ENCODE measurements at places on chromosomes 5 and 9.

GRCh38 chr5:65307088-65307487 is 174.6 kb downstream of the ADAMTS6 start:
- no peak for DNase-seq

DNA sequence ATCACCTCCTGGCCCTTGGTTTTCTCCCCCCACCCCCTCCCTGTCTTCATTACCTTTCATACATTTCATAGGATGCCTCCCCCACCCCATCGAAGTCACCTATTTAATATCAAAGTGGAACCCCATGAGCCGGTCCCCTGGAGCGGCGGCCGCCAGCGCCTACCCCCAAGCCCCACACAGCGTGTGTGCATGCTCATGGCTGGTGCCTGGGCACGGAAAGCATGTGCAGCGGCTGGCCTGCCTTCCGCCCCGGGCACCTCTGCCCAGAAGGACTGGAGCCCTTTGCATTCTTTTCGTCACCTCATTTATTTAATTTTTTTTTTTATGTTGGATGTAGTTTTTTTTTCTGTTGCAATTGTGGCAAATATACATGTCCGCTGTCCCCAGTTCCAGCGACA is 116.2 kb downstream of the WNK2 start:
- DNase-seq, result no peak

DNA sequence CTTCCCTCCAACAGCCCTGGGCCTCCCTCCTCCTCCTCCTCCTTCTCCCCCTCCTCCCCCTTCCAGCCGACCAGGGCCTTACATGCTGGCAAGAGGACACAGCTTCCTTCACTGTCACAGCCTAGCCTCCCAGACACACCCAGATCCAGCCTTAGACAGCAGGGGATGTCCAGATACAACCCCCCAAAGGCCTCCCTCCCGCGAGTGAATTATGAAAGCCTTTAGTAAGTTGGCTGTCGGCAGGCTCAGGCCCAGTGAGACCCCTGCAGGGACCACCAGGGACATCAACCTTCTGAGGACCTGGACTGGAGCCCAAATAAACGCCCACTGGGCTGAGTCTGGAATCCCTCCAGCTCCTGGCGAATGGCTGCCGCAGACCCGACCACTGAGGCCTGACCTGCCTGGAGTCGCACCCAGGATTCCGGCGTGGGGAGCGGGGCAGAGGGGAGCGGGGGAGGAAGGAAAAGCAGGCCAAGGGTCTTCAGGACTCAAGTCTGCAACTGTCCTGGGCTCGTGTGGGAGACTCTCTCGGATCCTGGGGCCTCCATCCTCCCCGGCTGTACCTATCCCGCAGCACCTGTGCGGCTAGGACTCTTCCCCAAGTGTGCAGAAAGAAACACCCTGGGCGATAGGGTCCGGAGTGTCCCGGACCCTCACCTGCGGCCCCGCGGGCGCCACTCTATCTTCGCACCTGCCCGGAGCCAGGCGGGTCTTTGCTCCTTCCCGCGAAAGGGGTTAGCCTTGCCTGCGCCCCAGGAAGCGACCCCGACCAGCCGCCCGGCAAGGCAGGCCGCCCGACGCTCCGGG is 705 bp downstream of the SEPTIN8 start:
- DNase-seq, result peak; percentile 8

DNA sequence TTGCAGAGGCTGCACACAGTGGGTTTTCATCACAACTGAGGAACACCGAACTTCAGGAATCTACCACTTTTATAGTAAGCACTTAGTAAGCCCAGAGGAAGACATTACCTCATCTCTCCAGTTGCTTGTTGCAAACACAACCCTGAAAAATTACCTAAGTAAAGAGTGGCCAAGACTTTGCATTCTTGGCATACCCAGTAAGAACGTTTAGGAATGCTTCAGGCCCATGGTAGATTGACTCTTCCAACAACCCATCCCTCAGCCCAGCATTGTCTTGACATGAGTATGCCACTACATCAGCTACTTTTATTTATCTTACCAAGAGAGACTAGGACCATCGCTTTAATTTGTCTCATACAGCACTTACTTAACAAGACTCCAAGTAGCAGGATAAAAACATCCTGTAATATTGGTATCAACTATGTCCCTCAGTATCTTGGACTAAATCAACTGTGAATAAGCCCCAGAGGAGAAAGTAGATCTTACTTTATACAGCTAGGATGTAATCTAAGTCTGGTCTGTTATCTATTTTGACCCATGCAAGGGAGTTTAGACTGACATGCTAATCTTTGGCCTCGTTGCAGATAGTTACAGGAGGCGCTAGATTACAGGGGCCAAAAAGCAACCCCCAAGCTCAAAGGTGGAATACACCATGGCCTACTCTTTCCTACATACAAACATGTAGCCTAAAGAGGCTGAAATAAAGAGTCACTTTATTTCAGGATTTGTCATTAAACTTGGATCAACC is 114.9 kb downstream of the INVS start:
- DNase-seq, result no peak

GRCh38 chr5:72667708-72668107 is 148.8 kb upstream of the TNPO1 start:
- DNase-seq, result no peak

DNA sequence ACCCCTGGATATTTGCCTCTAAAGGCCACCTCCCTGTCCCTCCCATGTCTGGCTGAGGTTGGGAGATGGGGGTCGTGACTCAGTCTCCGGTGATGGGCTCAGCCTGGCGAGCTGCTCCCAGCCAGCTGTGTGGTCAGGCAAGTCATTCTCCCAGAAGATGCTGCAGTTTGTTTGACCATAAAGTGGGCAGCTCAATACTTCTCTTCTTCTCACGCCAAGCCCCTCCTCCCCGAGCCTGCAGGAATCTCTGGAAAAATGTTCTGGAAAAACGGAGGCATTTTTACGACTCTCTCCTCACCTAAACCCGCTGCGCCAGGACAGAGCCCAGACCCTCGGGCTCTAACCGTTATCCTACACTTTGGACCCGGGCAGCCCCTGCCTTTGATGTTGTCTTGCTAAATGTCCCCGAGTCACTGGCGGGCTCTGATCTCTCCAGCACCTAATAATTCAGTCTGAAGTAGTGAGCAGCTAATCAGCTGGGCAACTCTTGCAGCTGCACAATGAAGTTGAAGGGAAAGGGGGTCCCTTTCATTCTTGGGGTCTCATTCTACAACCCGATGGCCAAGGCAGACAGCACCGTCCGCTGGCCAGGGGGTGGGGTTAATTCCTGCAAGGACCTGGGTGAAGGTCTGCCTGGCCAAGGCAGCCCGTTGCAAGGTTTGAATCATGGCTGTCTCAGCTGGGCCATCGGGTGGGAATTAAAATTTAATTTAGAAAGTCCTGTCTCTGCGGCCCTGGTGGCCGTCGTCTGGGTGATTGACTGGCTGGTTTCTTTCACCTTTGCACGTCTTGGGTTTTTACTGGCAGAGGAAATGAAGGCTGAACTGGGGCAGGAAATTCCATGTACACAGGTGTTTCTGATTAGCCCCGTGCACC is 12.3 kb downstream of the DCANP1 start:
- no peak for DNase-seq

DNA sequence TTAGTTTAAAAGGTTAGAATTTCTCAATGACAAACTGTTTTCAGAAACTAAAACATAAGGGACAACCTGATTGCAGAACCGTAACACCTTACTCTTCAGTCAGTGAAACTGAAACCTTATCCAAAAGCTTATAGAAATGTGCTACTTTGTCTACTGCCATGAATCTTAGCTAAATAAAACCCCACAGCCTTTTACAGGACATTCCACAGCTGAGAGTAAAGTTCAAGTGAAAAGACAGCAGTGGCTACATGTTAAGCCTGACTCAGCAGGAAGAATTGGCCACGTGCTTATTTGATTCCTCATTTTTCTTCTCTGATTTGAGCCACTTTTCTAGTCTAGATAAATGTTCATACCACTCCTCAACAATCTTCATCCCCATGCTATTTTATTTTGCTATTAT is 278.7 kb upstream of the ISL1 start:
- DNase-seq, result no peak
